ENCODE measurements at places on chromosomes 7 and 10.

DNA sequence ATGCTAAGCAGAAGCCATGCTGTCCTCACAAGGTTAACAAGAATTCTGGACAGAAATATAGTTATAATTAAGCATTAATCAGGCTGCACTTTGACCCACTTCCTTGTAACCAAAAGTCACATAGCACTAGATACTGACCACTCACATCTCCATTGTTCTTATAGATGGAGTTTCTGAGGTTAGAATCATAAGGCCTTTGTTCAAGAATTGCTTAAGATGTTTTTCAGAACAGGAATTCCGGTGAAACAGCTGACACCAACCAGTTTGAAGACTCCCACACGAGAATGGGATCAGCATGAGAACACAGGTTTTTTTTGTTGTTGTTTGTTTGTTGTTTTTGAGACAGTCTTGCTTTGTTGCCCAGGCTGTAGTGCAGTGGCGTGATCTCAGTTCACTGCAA lies 488.3 kb upstream of the NRP1 start:
- DNase-seq, result no peak

DNA sequence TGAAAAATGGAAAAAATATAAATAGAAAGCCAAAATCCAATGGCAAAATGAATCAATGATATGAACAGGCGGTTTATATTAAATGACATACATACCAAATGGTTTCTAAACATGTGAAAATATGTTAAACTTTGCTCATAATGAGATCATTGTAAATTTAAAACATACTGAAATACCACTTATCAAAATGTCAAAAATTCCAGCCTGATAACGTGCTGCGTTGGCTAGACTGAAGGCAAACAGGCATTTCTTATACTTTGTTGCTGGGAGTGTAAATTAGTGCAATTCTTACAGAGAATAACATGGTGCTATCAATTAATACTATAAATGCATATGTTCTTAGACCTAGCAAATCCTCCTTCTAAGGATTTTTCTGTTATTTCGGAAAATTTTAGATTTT lies 225.8 kb upstream of the FAM3C start:
- DNase-seq, result no peak

DNA sequence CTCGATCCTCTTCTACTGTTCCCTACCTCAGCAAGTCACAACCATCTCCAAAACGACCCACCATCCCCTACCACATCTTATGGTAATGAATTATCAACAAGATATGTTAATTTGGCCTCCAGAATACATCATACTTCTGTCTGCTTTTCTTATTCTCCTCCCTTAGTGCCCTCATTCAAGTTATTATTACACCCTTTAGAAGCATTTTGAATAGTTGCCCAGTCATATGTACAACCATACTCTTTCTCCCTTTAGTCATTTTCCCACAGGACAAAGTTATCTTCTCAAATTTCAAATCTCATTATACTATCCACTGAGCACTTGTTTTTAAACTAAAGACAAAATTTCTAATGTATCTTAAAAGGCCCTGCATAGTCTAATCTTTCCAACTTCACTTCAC lies 71.0 kb downstream of the GNAT3 start:
- DNase-seq, result no peak

GRCh38 chr7:100539436-100540006 lies 518 bp downstream of the AGFG2 start:
- no peak for DNase-seq

- DNase-seq, result no peak
Measured at GRCh38 chr10:66795866-66796265, 130.0 kb upstream of the LRRTM3 start.

DNA sequence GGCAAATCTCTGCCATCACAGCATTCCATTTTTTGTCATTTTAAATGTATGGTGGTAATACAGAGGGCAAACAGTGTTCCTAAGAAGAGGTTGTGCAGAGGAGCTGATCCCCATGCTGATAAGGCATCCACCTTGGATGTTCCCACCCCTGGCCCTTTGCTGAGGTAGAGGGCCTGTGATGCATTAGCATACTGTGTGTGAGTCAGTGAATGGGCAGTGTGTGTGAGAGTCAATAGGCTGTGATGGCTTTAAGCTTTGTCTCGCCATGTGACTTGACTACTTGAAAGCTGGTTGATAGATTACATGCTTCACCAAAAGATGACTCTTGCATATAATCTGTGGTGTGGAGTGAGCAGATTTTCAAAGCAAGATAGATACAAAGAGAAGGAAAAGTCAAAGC lies 81.3 kb downstream of the INSYN2A start:
- DNase-seq, result no peak

GRCh38 chr10:101625821-101626412 lies 37.8 kb downstream of the DPCD start:
- DNase-seq, result no peak

GRCh38 chr7:44151956-44152355 lies 10.8 kb upstream of the MYL7 start:
- DNase-seq, result no peak

GRCh38 chr7:139813151-139813550 lies 15.9 kb upstream of the TBXAS1 start:
- no peak for DNase-seq

- DNase-seq, result no peak
Measured at GRCh38 chr7:103576641-103577040, 130.6 kb upstream of the SLC26A5 start.

DNA sequence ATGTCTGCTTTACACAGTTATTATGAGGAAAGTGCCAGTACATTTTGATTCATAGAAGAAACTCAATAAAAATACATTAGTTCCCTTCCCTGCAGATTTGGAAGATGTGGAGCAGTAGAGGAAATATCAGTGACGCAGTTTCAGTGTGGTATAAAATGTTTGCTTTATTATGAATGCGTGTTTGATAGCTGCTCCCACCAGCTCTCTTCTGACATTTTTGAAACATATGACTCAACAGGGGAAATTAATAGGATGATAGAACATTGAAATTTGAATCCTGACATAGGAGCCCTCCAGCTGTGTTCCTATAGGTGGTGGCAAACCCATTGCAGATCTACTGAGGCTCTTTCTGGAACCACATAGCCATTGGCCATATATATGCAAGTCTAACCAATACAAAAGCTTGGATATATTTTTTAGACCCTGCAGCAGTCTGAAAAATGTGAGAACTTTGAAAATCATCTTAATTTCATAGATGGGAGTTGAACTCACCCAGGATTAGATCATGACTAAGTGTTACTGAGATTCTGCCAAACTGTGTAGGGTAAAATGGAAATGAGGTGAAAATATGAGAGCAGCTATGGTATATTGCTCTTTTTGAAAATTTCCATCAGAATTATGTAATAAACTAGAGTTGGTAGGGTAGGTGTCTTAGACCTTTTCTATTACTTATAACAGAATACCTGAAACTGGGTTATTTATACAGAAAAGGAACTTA lies 47.8 kb downstream of the BZW2 start:
- no peak for DNase-seq

DNA sequence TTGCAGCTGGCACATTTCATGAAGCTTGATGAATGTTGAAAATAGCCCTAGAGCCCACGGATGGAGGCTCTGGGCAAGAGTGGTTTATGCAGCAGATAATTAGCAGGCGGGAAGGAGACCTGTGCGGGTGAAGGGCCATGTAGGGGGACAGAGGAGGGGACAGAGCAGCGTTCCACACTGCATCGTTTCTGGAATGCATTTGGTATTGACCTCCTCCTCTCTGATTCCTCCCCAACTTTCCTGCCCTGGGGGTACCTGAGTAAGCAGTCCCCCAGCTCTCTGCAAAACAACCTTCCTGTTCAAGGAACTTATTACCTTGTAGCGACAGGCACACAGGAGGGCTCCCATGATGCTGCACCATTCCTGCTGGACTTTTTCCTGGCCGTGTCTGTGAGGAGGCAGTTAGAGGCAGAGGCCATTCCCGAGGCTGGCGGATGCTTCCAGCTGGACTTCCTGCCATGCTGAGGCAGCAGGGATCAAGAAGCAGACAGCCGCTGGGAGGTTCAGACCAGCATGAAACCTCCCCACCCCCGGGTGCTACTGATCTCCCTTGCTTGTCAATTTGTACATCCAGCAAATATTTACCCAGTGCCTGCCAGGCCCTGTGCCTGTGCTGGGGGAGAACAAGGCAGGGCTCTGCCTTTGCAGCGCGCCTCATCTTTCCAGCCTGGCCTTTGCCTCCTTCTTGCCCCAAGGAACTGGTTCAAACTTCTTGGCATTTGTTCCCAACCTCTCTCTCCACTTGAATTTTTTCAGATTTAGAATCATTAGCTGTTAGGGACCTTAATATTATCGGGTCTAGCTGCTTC lies 28.7 kb downstream of the SLC29A3 start:
- DNase-seq, result no peak

GRCh38 chr7:1340461-1341360 lies 108.0 kb downstream of the UNCX start:
- no peak for DNase-seq

DNA sequence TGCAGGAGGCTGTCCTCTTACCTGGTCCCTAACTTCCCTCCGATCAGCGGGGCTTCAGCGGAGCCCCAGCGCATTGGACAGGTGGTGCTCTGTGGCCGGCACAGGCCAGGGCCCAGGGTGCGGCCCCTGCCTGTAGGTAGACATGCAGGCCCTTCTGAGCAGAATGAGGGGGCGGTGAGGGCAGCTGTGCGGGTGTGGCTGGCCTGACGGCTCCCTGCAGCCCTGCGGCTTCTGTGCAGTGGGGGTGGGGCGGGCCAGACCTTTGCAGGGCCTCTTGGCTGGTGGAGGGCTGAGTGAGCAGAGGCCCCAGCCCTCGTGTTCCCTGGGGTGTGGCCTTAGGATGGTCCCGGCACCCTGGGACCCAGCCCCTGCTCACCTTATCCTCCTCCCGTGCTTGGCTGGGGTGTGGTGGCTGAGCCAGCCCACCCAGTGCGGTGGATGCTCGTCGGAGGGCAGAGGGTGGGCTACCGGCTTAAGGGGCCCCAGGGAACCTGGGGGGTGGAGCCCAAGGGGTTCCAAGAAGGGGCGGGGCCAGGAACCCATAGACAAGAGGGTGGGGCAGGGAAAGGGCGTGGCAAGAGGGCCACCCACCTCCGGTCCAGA lies 175.2 kb upstream of the TNRC18 start:
- DNase-seq, result no peak

DNA sequence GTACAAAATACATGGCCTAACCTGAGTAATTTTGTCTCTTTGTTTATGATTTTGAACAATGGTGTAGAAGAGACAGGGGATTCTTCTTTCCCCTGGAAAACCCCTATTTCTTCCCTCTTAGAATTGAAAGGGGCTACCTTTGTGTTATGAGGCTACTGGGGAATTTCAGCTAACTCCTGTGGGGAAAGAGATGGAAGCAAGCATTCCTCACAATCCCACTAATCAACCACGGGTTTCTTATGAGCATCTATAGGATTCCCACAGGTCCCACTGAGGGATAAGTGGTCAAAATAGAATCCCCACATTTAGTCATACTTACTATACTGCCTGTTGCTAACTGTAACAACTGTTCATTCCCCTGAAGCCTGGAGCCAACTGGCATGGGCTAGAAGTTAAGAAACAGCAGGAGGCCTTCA lies 32.2 kb upstream of the ITGB8 start:
- DNase-seq, result no peak

- DNase-seq, result no peak
Measured at GRCh38 chr10:129580010-129580409, 113.0 kb downstream of the MGMT start.

GRCh38 chr10:66836057-66836456 lies 89.8 kb upstream of the LRRTM3 start:
- DNase-seq, result no peak

DNA sequence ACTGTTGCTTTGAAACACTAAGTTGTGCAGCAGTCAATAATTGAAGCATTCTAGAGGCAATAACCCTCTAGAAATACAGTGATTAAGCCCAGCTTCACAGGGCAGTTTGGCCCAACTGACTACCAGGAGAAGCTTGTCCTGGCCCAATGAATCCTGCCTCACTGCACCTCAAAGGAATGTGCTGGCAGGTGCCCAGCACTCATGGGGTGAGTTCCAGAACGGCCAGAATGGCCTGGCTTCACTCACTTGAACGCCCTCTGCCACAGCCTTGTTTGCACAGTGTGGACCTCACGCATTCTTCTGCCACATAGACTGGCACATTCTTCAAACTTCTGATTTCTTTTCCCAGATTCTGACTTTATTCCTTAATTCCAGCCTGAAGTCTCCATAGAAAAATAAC lies 6.6 kb upstream of the ITIH2 start:
- DNase-seq, result no peak

GRCh38 chr7:139681463-139681755 lies 96.4 kb downstream of the HIPK2 start:
- no peak for DNase-seq
